Activated naive CD8-positive, alpha-beta T cell treated with anti-CD3 and anti-CD28 coated beads for 36 hours (primary cell): ENCODE measurements at places on chromosomes 12 and 14. TPM values are rescaled to one million over a fixed set of nuclear protein-coding genes. Genes with fewer than 3 reads are reported as not detected.

AKAP5 gene
- total RNA-seq = 1.2 TPM

NR4A1 gene
- 92.6 TPM for total RNA-seq

AMN gene
- 2.0 TPM for total RNA-seq

VRTN gene
- not detected for total RNA-seq

SYNDIG1L gene
- not detected for total RNA-seq

FAIM2 gene
- 0.08 TPM for total RNA-seq

DNA sequence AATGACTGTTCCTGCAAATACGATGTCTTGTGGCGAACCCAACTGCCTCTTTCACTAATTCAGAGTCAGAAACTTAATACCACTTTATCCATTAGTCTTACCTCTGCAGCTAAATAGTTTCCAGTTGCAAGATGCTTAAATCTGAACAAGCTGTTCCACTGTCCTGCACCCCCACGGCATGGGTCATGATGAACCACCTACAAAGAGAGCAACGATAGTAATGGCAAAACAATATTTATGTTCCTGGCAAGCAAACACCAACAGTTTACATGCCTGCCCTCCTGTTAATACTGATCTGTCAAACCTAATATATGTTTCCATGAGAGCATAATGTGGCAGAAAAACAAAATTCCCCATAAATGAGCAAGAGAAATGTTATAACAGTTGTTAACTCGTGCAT, 121.9 kb downstream of the ITPR2 start:
- DNase-seq = no peak
- H3K4me1 ChIP-seq = no peaks in the 10 kb centered on the region
- H3K36me3 ChIP-seq = peaks cover 19% of the 10 kb centered on the region
- H3K27ac ChIP-seq = no peak overlapping the region

GRCh38 chr12:55626154-55626553, 10.5 kb upstream of the OR10P1 start:
- H3K36me3 ChIP-seq = no peaks in the 10 kb centered on the region
- H3K27ac ChIP-seq = no peak overlapping the region
- H3K4me1 ChIP-seq = peaks cover 31% of the 10 kb centered on the region
- peaks cover 27% of the 10 kb centered on the region for H3K27me3 ChIP-seq

- H3K36me3 ChIP-seq = peaks cover 1% of the 10 kb centered on the region
- peaks cover 27% of the 10 kb centered on the region for H3K4me1 ChIP-seq
- H3K27me3 ChIP-seq = peaks cover 5% of the 10 kb centered on the region
- no peak within 1 kb of the TSS for H3K4me3 ChIP-seq
- DNase-seq = peak; percentile 78
Observed at GRCh38 chr14:20683891-20684661, at the start of gene RNASE4. Gene RNASE4, plus strand, starts transcription at chr14:20684560. Its CDS starts 14,812 bp downstream, at chr14:20699372.

GRCh38 chr12:24954261-24954660, 5.4 kb upstream of the BCAT1 start:
- peaks cover 34% of the 10 kb centered on the region for H3K27me3 ChIP-seq
- H3K36me3 ChIP-seq = peaks cover 2% of the 10 kb centered on the region
- no peak overlapping the region for H3K4me3 ChIP-seq
- no peak overlapping the region for H3K27ac ChIP-seq
- peaks cover 20% of the 10 kb centered on the region for H3K4me1 ChIP-seq

DNA sequence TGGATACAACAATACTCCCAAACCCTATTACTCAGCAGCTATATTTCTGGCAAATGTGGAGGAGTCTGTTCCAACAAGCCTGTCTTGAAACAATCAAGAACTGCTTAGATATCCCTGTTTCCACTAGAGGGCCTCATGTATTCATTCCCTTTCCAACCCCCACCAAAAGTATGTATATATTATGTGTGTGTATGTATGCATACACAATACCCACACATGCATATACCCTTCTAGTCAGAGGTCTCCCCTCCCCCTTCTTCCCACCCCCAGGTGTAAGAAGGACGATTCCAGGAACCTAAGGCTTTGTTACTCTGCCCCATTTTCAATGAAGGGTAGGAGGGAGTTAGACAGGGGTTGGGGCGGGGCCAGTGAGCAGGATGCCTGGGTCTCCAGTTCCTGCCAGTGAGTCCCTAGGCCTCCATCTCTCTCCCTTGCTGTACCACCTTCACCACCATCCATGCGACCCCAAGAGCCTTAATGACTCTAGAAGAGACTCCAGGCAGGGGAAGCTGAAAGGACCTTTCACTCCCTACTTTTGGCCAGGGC, at the start of gene DGKA:
Gene DGKA, plus strand, starts transcription at position 392 of the 546 bp plus-strand sequence. CDS start 5,342 bp downstream, outside the sequence.
- H3K4me1 ChIP-seq = peaks cover 47% of the 10 kb centered on the region

DNA sequence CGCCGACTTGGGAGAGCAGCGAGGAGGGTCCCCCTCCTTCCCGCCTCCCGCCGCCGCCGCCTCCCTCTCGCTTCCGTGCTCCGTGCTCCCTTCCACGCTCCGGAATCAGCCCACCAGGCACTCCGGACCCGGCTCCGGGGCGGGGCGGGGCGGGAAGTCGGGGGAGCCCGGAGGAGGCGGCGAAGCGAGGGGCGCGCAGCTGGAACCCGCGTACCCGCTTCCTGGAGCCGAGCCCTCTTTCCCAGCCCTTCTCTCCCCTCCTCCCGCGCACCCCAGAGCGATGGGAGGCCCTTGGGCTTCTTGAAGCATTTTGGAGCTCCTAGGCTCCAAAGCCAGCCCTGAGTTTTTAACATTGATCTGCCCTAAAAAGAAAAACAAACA, at the start of gene SYNDIG1L:
Gene SYNDIG1L, minus strand, starts transcription at position 9 of the 381 bp plus-strand sequence. CDS start 16,466 bp downstream, outside the sequence.
- peaks cover 54% of the 10 kb centered on the region for H3K27me3 ChIP-seq
- H3K36me3 ChIP-seq = no peaks in the 10 kb centered on the region
- H3K4me1 ChIP-seq = no peaks in the 10 kb centered on the region
- DNase-seq = no peak
- H3K27ac ChIP-seq = no peak within 1 kb of the TSS
- peak within 1 kb of the TSS; percentile 35 for H3K4me3 ChIP-seq

- H3K36me3 ChIP-seq = peaks cover 5% of the 10 kb centered on the region
- peaks cover 22% of the 10 kb centered on the region for H3K27me3 ChIP-seq
- DNase-seq = no peak
- no peak overlapping the region for H3K27ac ChIP-seq
Observed at GRCh38 chr12:27367078-27367477, 34.4 kb downstream of the BMAL2 start.

DNA sequence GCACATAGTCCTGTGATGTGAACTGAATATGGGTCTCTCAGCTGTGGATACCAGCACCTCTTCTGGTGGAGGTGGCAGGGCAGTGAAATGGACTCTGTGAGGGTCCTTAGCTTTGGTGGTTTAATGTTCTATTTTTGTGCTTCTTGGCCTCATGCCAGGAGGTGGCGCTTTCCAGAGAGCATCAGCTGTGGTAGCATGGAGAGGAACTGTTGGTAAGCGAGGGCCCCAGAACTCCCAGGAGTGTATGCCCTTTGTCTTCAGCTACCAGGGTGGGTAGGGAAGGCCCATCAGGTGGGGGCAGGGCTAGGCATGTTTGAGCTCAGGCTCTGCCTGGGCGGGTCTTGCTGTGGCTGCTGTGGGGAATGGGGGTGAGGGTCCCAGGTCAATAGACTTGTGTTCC, 241.7 kb downstream of the AEBP2 start:
- H3K27me3 ChIP-seq = no peaks in the 10 kb centered on the region
- peaks cover 57% of the 10 kb centered on the region for H3K4me1 ChIP-seq
- no peak for DNase-seq
- peaks cover 45% of the 10 kb centered on the region for H3K36me3 ChIP-seq
- no peak overlapping the region for H3K27ac ChIP-seq

- DNase-seq = no peak
- H3K27me3 ChIP-seq = no peaks in the 10 kb centered on the region
- H3K36me3 ChIP-seq = no peaks in the 10 kb centered on the region
- H3K4me1 ChIP-seq = no peaks in the 10 kb centered on the region
Observed at GRCh38 chr12:116402163-116402939, 124.9 kb upstream of the MED13L start.

- no peaks in the 10 kb centered on the region for H3K27me3 ChIP-seq
- H3K4me3 ChIP-seq = no peak overlapping the region
- H3K36me3 ChIP-seq = no peaks in the 10 kb centered on the region
- H3K4me1 ChIP-seq = peaks cover 28% of the 10 kb centered on the region
- no peak for DNase-seq
- no peak overlapping the region for H3K27ac ChIP-seq
Observed at GRCh38 chr14:39668449-39668848, 236.2 kb upstream of the FBXO33 start.

DNA sequence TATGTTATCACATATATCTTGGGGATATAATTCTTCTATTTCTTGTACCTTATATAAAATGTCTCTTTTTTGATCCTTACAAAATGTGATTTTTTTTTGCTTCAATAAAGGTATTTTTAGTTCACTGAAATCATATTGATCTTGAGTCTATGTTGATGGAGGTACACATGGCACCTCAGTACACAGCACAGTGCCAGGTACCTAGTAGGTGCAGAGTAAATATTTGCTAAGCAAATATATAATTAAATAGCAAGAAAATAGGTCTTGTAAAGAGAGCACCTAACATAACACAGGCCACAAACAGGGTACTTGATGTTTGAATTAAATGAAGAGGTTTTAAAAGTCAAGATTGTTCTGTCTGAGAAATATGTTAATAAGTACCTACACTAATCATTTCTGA, 69.7 kb downstream of the CIT start:
- H3K27ac ChIP-seq = no peak overlapping the region
- no peaks in the 10 kb centered on the region for H3K27me3 ChIP-seq
- peaks cover 18% of the 10 kb centered on the region for H3K36me3 ChIP-seq

GRCh38 chr12:45615268-45615667, 114.2 kb upstream of the ARID2 start:
- peaks cover 6% of the 10 kb centered on the region for H3K27me3 ChIP-seq
- H3K4me1 ChIP-seq = peaks cover 8% of the 10 kb centered on the region
- DNase-seq = no peak
